Osteocyte (in vitro differentiated cells): ENCODE measurements at places on chromosomes 12 and 14.

- DNase-seq, result no peak
Observed at GRCh38 chr14:85178864-85179263, 351.1 kb upstream of the FLRT2 start.

- no peak for DNase-seq
Observed at GRCh38 chr14:103185051-103186029, 62.1 kb downstream of the TNFAIP2 start.

GRCh38 chr12:2140858-2141519, 88.2 kb downstream of the CACNA1C start:
- DNase-seq, result no peak

GRCh38 chr14:99820702-99821331, 27.6 kb downstream of the EML1 start:
- no peak for DNase-seq

- no peak for DNase-seq
Observed at GRCh38 chr14:104316121-104316722, 177.8 kb downstream of the KIF26A start.

DNA sequence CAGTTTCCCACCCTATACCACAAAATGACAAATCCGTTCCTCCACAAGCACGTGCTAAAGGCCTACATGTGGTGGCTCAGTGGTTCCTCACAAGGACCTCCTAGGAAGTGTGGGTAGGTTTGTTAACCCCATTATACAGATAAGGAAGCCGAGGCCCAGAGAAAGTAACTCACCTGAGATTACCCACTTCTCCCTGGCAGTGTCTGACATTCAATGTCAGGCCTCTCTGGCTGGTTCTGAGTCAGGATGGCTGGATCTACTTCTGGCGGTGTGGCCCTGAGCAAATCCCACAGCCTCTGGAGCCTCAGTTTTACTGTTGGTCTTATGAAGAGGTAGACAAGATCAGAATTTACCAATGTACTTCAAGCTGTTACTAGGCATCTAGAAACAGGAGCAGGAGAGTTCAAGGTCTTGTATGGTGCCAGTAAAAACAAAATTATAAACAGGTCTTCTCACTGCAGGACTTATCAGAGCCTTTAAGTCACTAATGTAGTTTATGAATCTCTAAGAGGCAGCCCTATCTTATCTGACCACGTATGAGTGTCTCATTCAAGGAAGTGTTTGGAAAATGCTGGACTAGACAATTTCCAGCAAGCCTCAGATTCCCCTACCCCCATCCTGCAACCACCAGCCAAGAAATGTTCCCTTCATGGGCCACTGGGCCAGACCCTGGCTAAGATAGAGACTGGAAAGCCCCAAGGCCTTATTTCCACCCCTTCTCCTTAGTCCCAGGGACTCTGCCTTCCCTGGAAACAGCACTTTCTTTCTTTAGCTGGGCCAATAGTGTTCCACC, 4.2 kb downstream of the HSPB8 start:
- DNase-seq, result no peak

GRCh38 chr14:50967790-50968189, 23.5 kb upstream of the PYGL start:
- DNase-seq, result no peak

DNA sequence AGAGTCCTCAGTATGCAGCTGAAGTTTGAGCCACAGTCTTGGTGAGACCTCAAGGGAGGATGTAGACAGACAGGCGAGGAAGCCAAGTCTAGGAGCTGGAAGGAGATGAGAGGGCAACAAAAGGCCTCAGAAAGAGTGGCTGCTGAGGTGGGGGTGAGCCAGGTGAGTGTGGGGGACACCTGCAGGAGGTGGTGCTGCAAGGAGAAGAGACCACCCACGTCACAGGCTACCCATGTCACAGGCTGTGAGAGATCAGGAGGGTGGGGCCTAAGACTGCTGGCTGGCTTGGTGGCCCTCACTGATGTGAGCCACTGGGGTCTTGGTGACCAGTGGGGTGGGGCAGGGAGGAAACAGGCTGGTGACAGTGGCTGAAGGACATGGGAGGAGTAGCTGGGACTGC, 97.3 kb downstream of the KIF26A start:
- DNase-seq, result peak; percentile 67

- no peak for DNase-seq
Observed at GRCh38 chr12:49808686-49809380, 19.4 kb downstream of the NCKAP5L start.

DNA sequence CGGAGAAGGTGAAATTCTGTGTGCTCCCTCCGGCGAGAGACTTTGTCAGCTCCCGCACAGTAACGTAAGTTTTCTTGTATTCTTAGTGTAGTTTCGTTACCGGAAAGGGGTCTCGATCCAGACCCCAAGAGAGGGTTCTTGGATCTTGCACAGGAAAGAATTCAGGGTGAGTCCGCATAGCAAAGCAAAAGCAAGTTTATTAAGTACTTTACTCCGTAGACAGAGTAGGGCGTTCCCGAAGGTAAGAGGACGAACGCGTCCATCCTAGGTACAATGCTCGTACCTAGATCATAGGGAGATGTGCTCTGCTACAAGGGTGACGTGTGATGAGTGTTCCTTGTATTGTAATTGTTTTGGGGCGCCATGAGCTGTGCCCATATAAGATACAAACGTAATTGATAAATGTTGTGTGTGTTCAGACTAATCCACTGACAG, 293 bp downstream of the IFI27L1 start:
- no peak for DNase-seq

GRCh38 chr12:124848621-124849380, 14.9 kb downstream of the SCARB1 start:
- DNase-seq, result no peak

- DNase-seq, result no peak
Observed at GRCh38 chr14:82676403-82676802, 1142.8 kb upstream of the SEL1L start.

DNA sequence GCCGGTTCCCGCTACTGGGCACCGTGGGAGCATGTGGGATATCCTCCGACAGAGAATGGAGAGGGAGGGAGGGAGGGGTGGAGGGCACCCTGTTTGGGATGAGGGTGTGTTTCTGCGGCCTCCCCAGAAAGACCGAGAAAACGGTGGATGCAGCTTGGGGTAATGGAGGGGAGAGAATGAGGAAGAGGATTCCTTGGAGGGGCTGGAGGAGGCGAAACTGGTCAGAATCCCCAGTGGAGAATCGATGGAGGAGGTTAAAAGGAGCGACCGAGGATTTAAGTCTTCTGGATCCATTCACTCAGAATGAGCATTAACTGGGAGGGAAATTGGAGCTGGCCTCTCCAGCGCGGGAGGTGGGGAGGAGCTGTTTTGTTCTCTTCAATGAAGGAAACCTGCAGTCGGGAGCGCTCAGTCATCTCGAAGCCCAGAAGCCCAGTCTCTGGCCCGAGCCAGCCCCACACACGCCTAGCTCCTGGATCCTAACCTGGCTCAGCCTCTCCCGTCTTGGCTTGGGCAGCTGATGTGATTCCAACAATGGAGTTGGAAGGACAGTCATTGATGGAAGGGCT, 581 bp downstream of the ARG2 start:
- DNase-seq, result no peak

GRCh38 chr14:105382343-105383082, 15.8 kb upstream of the TEX22 start:
- no peak for DNase-seq

- no peak for DNase-seq
Observed at GRCh38 chr12:15648558-15648957, 140.6 kb downstream of the EPS8 start.

GRCh38 chr12:29782285-29782870, 1.4 kb downstream of the TMTC1 start:
- DNase-seq, result no peak

- no peak for DNase-seq
Observed at GRCh38 chr12:104734541-104735095, 223.5 kb downstream of the SLC41A2 start.

- DNase-seq, result no peak
Observed at GRCh38 chr12:128583453-128583852, 240.3 kb downstream of the SLC15A4 start.

DNA sequence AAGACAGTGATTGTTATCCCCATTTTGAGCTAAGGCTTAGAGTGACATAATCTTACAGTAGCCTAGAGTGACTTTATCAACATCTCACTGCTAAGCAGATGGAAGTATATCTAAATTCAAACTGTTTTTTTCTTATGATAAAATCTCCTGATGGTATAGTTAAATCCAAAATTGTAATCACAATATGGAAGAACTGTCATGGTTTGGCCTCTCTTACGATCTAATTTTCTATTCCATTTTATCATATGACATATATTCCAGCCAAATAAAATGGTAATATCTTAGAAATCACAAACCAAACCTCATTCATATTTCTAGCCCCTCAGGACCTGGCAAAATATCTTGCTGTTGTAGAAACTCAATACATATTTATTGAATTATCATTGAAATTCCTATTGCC, 864.7 kb downstream of the SLC6A15 start:
- DNase-seq, result no peak

DNA sequence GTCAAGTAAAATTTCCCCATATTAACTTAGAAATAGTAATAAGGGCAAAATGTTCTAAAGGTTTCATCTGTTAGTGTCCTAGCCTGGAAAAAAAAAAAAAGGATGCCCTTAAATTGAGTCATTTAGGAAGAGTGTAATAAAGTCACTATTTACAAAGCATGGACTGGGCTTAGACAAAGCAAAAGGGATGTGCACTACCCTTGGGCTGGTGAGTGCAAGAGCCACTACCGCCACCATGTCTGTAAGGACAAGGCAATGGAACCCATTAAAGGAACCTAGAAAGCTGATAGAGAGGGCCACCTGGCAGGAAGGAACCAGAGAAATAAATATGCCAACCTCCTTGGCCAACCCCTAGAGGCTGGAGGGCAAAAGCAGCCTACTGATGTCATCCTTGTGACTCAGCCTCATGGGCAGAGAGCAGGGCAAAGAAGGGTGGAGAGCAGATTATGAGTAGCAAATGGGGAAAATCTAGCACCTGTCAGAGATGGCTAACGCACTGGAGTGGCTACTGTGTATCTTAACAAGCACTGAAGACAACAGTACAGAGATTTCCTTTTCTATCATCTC, 59.5 kb upstream of the FUT8 start:
- DNase-seq, result no peak

GRCh38 chr12:5785601-5786000, 159.5 kb downstream of the ANO2 start:
- peak; percentile 72 for DNase-seq

- no peak for DNase-seq
Observed at GRCh38 chr12:29921307-29921706, 137.6 kb upstream of the TMTC1 start.

DNA sequence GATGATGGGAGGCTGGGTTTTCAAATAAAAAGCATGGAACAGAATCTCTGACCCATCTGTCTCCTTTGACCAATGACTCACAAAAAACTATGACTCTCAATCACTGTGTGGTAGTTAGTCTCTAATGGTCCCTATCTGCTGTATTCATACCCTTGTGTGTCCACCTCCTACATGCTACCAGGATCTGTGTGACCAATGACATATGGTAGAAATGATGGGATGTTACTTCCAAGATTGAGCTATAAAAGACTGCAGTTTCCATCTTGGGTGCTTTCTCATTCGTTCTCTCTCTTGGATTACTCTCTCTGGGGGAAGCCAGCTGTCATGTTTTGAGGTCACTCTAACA, 144.7 kb upstream of the BTG1 start:
- DNase-seq, result no peak

DNA sequence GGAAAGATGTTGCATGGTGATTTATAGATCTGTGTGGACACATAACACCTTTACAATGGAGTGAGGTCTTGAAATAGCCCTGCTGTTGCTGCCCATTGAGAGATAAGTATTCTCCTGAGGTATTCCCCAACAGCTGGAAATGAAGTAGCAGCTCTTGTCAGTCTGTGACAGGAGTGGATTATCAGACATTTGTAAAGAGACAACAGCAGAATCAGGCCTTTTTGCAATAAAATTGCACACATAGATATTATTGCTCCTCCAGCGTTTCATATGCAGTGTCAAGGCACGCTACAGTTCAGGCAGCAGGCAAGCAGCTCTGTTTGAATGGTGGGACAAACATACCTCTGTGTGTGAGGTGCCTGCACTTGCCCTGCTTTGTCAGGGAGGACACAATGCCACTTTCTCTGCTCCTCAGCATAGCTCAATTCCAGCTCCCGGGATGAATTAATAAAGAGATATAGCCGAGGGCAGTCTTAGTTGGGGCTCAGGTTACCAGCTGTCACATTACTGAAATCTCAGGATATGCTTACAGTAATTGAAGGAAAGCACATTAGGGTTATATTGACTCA, 49.4 kb downstream of the BICD1 start:
- no peak for DNase-seq

DNA sequence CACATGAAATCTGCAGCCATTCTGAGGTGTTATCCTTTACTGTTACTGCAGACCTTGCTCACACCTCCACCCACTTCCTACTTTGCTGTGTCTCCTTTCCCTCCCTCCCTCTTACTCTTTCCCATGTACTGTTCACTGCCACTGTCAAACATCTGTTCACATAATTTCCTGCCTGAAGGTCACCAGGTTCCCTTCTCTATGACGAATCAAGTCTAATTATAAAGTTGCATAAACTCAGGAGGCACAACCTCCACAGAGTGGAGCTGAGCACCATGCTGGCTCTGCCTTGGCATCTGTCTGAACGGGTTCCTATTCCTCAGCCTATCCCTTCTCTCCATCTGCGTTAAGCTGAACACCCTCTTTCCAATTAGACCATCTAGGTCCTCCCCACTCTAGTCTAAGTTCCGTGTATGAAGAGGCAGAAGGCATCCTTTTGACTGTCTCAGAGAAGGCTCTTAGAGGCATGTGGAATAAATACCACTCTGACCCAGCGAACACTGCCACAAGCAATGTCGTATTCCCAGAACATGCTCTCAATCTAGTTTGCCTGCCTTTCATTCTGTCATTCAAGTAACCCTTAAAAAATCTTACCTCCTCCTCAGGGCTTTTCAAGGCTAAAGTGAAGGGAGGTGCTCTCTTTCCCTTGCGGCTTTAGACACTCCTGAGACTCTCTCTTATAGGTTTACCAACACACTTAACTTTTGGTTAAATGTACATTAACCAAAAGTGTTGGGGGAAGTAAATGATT, 48.7 kb downstream of the ACADS start:
- no peak for DNase-seq

DNA sequence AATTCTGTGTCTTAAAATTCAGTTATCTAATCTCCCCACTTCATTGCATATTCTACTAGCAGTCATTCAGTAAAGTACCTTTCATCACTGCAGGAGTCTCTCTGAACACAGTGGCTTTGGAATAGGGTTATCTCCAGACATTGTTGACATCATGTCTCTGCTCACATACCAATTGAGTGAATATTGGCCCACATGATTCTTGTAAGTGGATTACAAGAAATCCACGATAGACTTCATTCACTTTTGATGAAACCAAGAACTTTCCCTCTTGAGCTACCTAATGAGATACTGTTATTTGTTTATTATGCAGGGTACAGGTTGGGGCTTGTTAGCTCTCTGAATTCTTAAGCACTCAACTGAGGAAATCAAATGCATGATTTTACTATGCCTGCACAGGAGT, 284.9 kb downstream of the RAD51B start:
- DNase-seq, result no peak

DNA sequence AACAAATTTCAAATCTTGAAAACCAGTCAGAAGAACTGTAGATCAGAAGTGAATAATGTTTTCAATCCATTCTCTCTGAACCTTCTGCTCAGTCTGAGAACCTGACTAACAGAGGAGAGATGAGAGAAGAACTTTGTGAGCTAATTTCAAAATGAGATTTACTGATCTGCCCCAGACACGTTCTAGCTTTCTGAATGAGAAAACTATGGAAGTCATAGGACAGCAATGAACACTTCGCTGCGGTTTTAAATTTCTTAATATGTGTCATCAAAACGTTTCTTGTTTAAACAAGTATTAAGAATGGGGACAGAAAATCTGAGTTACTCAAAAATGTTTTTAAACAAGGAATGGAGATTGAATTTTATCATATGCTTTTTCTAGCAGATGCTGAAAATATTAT, 66.6 kb upstream of the FAR2 start:
- no peak for DNase-seq
